Right ventricle myocardium superior (tissue), 1 donor: ENCODE measurements at places on chromosomes 4 and X.

DNA sequence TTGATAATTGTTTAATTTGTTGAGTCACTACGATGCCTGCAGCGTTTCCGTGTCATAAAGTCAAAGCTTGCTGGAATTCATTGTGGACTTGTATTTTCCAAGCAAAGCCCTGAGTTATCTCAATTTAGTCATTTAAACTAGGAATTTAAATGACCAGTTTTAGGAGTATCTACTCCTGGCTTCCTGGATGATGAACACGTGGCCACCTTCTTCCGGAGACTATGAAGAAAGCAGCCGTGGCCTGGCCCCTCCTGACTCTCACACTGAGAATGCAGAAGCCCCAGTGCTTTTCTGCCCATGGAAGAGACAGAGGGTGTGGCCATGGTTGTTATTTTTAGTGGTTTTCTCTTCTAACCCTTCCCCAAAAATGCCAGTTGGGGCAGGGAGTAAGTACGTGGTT is 250.7 kb upstream of the GATB start:
- DNase-seq, result no peak

DNA sequence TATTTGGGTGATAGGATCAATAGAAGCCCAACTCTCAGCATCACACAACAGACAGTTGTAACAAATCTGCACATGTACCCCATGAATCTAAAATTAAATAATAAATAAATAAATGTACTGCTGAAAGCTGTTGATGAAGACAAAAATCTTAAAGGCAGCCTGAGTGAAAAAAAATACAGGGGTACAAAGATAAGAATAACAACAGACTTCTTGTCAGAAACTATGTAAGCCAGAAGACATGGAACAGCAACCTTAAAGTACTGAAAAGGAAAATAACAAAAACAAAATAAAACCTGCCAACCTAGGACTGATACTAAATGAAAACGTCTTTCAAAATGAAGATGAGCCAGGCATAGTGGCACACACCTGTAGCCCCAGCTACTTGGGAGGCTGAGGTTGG is 25.0 kb upstream of the PDLIM5 start:
- DNase-seq, result no peak

DNA sequence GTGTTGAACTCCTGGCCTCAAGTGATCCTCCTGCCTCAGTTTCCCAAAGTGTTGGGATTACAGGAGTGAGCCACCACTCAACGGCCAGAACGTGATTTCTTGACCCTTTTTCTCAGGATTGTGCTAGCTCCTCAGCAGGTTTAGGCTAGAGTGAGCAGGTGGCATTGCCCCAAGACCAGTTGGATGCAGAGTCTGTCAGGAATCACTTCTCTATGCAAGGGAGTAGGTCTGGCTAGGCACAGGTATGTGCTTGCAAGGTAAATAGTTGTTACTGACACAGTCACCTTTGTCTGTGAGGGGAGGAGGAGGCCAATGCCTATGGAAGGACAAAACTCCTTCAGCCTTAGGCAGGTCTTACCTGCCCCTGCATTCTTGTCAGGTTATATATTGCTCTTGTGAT is 24.2 kb downstream of the SLC25A5 start:
- DNase-seq, result no peak

DNA sequence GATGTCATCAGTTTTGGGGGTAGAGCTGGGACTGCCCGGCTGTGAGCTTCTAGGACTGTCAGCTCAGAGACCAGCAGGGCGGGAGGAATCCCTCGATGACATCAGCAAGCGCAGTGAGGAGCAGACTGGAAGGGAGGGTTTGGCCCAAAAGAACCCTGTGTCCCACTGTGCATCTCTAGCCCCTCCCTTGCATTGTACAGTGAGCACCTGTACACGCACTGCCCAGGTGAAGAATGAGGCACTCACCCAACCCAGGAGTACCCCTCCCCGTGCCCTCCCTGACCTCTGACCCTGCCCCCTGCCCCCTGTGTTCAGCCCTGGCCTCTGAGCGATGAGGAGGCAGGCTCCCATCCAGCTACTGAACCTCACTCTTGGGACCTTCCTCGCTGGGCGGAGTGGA is 92.9 kb downstream of the HMX1 start:
- no peak for DNase-seq

DNA sequence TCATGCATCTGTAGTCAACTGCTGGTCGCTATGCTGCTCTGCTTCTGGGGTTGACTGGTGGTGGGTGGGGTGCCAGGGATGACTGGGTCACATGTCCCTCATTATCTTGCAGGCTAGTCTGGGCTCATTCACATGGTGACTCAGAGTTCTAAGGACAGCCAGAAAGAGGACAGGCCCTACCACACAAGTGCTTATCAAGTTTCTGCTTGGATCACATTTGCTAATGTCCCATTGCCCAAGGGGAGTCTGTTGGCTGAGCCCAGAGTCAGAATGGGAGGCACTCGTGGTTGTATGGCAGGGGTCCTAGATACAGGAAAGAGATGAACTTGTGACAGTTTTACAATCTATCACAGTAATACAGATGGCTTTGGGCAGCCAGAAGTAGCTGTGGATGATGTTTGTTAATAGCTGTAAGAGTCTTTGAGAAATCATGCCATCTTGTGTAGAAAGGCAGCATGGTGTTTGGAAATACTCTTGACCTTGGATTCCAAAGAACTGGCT is 221.3 kb downstream of the GPAT3 start:
- DNase-seq, result no peak

DNA sequence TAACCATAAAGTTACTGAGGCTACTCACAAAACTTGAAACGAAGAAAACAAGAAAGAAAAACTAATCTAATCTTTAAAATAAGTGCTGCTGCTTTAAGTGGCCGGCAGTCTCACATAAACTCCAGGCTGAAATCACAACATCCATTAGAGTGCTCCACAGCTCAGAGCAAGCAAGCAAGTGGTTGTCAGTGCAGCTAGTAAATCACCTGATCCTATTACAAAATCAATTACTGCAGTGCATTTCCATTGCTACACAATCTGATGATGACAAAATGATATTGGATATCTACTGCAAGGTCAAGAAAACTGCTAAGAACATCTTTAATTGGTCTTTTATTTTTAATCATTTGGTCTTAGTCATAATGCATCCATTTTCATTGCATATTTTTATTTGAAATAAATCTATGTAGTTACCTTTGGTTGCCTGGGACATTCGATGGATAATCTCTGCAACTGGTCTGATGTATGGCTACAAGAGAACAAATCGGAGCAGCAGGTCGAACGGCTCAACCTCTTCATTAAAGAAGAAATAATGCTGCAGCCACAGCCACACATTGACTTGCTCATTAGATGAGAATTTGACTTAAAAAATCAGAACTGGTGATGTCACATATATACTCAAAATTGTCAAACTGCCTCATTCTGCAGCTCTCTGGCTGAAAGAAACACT is 87.7 kb downstream of the FBXW7 start:
- no peak for DNase-seq

- no peak for DNase-seq
Measured at GRCh38 chr4:178745203-178745602, 1303.0 kb upstream of the AGA start.

DNA sequence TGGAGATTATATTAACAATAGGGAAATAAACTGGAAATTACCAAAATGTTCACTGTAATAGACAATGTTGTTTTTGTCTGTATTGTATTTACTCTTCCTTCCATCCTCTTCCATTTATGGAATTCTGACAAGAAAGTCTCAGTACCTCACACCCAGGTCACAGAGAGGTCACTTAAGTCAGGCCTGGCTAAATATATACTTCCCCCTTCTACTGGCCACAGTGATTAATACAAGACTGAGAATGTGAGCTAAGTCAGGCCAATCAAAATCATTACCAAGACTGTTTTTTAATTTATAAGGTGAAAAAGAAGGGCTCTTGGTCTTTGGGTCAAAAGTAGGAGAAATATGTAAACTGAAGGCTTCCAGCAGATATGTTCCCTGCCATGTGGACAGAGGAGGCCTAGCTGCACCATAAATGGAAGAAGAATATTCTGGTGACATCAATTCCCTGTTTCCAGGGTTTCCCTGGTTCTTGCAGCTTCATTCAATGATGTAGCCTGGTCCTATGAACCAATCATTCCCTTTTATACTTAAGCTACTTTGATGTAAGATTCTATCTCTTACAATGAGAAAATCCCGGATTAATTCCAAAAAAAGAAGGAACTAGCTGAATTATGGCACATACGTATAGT is 64.3 kb downstream of the LRBA start:
- no peak for DNase-seq

DNA sequence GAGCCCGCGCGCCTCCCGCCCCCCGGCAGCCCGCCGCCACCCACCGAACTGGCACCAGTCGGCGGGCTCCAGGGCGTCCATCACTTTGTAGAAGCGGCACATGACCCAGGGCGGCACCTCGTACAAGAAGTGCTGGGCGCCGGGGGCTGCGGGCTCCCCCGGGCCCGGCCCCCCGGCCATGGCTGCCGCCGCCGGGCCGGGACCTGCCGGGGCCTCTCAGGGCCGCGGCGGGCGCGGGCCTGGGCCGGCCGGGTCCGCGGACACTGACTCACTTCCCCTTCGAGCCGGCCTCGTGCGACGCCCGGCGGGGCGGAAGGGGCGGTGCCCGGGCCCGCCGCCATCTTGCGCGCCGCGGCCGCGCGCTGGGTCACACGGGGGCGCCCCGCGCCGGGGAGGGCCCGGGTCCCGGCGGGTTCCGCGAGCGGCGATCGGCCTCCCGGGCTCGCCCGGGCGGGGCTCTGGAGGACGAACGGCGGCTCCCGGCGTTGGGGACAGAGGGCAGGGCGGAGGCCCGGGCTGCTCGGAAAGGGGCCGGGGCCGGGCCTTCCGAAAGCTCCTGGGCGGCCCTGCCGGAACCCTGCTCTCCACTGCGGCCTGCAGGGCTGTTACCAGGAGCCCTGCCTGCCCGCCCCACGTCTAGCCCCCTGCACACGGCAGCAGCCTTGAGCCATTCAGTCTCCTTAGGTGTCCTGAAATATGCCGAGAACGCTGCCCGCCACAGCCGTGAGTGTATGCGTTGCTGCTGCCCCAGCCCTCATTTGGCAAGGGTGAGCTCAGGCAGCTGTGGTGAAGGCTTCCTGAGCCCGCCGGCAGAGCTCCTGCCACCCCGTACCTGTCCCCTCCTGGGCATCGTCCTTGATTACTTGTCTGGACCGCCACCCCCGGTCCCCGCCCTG is at the start of gene IRAK1:
TSS of gene IRAK1 (minus strand) at position 270 of the 896 bp plus-strand sequence. CDS start at position 180, 90 bp downstream.
- DNase-seq, result peak; percentile 75

- DNase-seq, result no peak
Measured at GRCh38 chr4:80465736-80466135, 130.2 kb downstream of the CFAP299 start.

DNA sequence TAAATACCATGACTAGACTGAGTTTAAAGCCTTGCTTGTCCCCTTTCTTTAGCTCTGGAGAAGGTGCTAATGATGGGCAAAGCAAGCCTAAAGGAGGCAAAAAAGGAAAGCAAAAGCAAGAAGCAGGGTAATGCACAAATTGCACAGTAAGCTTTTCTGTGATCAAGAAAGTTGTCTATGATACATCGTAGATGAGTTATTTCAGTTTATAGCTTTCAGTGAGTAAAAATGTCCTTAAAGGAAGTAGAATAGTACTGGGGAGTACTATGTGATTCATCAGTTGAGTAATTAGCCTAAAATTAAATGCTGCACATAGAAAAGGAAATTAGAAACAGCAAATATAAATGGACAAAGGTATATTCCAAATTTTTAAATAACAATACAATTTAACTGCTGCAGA is 50.2 kb upstream of the PDE5A start:
- DNase-seq, result no peak
